ENCODE measurements at places on chromosomes 7 and 10. TPM values are rescaled to one million over a fixed set of nuclear protein-coding genes. Genes with fewer than 3 reads are reported as not detected.

DNA sequence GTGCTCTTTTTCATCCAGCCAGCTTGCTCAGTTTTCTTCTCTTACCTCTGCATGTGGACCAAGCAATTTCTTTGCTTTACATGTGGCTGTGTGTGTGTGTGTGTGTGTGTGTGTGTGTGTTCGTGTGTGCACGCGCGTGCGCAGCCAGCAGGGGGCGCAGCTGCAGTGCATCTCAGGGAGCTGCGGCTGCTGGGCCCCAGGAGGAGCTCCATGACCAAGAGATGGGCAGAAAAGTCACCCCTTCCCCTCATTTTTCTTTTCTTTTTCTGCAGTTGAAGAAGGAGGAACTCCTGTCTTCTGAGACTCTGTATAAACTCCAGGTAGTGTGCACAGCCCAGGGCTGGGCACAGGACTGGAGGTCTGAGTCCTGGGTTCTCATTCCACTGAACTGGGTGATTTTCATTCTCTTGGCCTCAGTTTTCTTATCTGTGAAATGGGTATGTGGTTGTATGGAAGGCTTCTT is 41.8 kb downstream of the BLNK start:
- DNase-seq = peak; percentile 63

DNA sequence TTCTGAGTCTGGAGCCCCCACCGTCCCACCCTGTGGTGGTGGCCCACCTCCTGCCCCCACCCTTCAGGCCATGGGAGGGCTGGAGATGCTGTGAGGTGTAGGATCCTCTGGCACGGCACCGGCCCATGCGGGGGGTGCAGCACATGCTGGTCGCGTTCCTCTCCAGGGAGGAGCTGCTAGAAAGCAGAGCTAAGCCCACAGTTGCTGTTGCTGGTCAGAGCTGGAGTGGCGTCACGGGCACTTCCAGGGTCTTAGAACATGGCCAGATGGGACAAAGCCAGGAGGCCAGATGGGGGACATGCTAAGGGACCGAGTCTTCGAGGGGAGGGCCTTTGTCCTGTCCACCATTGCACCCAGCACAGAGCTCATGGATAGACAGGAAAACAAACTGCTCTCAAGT is 21.6 kb downstream of the AGAP3 start:
- no peak for DNase-seq

GRCh38 chr10:122248356-122249302 is 22.5 kb upstream of the BTBD16 start:
- DNase-seq = no peak

- peak; percentile 15 for DNase-seq
These were observed 42.0 kb upstream of the CELF2 start for GRCh38 chr10:10975647-10976046.

- no peak for DNase-seq
These were observed 77.4 kb upstream of the PRR15 start for GRCh38 chr7:29486191-29486700.

GRCh38 chr10:73763343-73763742 is 18.5 kb upstream of the CHCHD1 start:
- no peak for DNase-seq

DNA sequence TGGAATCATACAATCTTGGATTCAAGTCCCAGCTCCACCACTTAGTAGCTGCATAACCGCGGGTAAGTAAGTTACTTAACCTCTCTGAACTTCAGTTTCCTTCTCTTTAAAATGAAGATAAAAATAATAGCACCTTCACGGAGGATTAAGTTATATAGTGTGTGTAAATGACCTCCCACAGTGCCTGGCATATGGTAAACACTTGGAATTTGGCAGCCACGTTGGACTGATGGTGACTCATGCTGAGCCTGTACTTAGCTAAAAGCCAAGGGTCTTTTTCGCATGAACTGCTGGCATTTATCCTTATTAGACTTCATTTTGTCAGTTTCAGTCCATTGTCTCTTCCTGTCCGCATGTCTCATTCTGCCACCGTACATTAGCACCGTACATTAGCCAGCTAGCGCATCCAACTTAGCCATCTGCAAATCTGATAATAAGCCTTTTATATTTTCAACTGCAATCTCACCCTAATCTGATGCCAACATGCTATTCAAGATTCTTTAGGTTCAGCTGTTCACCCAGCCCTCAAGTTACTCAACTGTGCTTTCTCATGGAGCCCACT is 11.2 kb downstream of the SLC13A4 start:
- DNase-seq = peak; percentile 80

DNA sequence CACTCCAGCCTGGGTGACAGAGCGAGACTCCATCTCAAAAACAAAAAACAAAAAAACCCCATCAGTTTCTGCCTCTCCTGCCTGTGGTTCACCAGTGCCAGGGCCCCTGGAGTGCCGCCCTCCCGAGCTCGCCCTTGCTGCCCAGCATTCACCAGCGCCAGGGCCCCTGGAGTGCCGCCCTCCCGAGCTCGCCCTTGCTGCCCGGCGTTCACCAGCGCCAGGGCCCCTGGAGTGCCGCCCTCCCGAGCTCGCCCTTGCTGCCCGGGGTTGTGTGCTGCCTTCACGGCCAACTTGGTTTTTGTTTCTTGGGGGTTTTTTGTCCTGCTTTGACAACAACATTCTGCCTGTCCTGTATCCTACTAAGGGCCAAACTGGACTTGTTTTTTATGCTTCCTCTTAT is 13.2 kb upstream of the GET4 start:
- no peak for DNase-seq

DNA sequence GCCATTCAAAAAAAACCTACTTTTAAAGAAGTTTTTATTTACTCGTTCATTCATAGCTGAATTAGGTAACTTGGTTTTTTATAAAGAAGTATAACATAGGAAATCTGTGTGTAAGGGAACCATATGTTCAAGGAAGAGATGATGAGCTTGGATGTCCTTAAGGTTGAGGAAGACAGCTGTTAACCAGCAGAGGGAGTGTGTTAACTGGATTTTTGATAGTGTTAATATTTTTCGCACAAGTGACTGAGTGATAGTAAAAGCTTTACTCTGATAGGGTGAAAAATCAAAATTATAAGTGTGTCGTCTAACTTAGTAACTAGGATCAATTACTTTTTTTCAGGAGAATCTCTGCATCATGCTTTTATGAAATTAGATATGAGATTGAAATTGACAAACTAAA is 134.7 kb downstream of the ARL5B start:
- no peak for DNase-seq

DNA sequence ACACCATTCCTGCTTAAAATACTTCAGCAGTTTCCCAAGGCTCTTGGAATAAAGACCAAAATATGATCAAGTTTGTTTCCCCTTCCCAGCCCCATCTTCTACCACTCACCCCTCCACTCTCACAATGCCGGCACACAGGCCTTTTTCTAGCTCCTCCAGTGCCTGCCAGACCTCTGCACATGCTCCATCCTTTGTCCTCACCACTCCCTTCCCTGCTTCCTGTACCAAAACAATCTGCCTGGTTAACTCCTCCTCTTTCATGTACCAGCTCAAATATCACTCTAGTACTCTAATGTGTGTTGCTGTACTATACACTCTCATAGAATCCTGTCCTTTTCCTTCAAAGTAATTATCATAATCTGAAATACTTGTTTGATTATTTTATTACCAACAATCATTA is 19.4 kb downstream of the SCRN1 start:
- no peak for DNase-seq

DNA sequence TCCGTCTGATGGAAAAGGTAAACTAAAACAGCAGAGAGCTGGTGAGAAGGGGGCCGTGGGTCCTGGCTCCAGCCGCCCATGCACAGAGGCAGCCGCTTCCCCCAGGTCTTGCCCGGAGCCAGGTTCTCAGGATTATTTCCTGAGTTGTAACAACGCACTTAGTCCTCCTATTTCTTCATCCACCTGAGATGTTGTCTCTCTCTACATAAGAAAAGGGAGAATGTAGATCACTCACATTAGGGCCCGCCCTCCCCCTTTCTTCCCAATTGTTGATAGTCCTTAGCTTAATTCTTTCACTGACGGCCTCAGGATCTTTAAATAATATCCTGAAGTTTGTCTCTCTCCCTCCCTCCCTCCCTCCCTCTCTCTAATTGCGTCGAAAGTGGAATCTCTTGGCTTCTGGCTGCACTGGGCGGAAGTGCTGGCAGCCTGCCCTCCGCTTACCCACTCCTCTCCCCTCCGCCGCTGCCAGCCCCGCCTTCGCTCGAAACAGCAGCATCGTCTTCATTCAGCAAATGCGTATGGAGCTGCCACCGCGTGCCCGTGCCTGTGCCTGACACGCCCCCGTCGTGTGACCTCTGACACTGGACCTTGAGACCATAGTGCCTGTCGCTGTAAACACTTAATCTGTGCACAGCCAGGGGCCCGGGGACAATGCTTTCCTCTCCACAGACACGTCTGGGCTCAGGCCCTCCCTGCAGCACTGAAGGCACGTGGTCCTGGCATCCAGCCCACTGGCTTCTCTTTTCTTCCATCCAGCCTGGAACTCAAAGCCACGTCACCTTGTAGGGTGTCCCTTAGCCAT is 174.5 kb upstream of the PPP2R2D start:
- no peak for DNase-seq

GRCh38 chr7:50664461-50664922 is 99.3 kb upstream of the DDC start:
- DNase-seq = peak; percentile 89

- DNase-seq = no peak
These were observed 336.2 kb downstream of the LHFPL3 start for GRCh38 chr7:104664648-104665047.

DNA sequence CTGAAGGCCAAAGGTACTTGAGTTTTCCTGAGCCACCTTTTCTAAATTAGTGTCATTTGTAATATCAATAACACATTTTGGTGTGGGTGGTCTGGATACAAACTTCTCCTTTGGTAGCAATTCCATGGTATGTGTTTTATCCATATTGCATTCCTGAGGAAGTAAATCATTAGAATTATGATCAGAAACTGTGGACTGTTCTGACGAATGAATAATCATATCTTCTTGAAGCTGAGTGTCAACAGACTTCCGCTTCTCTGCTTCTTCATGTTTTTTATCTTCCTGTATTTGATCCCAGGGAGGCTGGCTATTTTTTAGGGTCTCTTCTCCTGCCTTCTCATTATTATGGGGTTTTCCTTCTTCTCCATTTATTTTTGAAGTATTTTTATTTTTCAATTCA is 81.4 kb downstream of the NRBF2 start:
- no peak for DNase-seq

DNA sequence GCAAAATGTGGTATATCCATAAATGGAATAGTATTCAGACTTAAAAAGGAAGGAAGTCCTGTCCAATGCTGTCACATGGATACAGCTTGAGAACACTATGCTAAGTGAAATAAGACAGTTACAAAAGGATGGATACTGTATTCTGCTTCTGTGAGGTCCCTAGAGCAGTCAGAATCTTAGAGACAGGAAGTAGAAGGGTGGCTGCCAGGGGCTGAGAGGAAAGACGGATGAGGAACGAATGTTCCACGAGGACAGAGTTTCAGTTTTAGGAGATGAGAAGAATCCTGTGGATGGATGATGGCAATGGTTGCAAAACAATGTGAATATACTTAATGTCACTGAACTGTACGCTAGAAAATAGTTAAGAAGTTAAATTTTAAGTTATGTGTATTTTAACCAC is 3.8 kb downstream of the PRKCQ start:
- DNase-seq = no peak

DNA sequence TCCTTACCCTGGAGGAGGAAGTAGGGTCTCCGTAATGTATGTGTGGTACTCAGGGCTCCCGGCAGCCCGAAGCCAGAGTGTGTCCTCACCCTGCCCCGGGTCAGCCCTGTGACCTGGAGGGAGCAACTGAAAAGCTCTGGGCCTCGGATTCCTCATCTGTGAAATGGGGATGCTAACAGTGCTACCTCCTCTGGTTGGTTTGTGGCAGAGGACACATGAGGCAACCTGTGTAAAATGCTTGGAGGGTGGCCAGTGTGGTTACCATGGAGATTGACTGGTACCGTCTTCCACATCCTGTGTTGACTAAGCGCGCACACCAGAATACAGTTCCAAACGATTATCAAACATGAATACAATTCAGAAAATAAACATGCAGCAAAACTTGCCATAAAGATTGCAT is 163.8 kb upstream of the KLF6 start:
- DNase-seq = peak; percentile 32

DNA sequence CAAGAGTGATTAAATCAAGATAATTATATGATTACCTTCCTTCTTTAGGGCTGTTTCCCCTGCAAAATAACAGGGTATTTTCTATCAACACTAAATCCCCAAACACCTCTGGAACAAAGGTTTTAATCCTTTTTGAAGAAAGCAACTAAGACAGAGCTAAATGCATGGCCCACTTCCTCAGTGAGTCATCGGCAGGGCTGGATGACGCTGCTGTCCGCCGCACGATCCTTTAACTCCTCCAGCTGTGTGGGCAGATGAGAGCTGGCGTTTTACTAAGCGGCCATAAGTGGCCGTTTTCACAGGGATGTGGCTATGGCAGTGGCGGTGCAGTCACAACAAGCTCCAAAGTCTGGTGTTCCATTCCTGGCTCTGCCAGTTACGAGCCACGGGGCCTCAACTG is 76.0 kb upstream of the C1QL3 start:
- no peak for DNase-seq

DNA sequence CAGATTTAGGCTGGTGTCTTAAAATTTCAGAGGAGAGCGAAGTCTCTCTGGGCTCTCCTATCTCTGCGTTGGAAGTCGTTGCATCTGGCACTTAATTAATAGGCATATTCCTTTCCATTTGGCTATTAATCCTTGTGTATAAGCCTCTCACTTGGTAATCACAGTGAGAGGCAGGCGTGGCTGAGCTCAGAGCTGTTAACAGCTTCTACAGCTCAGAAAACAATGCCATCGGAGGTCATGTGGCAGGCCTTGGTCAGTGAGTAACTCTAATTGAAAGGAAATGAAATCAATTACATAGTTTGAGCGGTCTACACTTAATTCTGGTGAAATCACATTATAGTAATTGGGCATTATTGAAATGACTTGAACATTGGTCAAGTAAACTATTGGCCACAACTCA is 135.1 kb downstream of the DPY19L1 start:
- DNase-seq = no peak

- DNase-seq = no peak
These were observed 486.3 kb downstream of the ACTR3B start for GRCh38 chr7:153245809-153246208.

GRCh38 chr7:47419471-47419870 is 162.4 kb downstream of the TNS3 start:
- DNase-seq = no peak

GRCh38 chr10:101451261-101451660 is 97.3 kb downstream of the BTRC start:
- no peak for DNase-seq

The ARMH3 gene
- total RNA-seq = 8.1 TPM

The VENTX gene
- not detected for total RNA-seq

The NPY4R2 gene
- total RNA-seq = not detected

The GJD4 gene
- total RNA-seq = not detected

The OR9A2 gene
- not detected for total RNA-seq

The CAMK1D gene
- 0.45 TPM for total RNA-seq

The PSD gene
- 0.46 TPM for total RNA-seq

The CHN2 gene
- not detected for total RNA-seq

The SYT15 gene
- not detected for total RNA-seq

Data from LHCN-M2 (cell line).